ENCODE measurements at places on chromosomes 2 and 18. TPM values are rescaled to one million over a fixed set of nuclear protein-coding genes. Genes with fewer than 3 reads are reported as not detected.

- no peak for DNase-seq
Observed at GRCh38 chr2:203612246-203612645, 77.1 kb upstream of the RAPH1 start.

DNA sequence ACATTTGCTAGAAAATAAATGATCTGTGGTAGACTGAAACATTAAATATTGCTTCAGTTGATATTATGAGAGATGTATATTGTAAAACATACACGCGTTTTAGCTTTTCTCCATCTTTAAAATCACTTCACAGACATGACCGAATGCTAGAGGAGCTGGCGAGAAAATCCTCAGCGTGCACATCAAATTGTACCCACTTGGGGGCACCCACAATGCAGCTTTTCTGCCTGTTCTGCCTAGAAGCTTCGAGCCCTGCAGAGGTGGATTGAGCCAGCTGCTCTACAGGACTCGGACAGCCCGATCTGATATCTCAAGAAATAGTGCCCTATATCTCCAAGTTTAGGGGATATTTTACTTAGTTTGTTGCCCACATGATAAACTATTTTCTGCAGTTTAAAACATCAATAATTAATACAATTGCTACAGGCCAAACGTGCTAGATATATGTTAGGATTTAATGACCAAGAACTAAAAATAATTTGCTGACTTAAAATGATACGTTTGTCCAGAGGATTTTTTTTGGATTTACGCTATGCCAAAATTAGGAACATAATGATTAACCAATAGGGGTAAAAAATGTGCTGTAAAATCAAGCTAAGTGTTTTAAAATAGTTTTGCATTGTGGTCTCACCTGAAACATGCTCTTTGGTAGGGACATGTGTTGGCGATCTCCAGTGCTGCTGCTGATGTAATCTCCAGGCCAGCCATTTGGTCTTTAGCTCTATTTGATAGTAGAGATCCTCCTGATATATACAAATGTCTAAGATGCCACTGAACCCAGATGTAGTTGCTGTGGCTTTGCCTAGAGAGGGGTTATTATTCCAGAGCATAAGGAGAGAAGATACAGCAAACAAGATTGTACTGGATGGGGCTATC lies 22.3 kb upstream of the ATP5MC3 start:
- DNase-seq, result peak; percentile 47

MYOM1 gene
- total RNA-seq, result 3.5 TPM

DNA sequence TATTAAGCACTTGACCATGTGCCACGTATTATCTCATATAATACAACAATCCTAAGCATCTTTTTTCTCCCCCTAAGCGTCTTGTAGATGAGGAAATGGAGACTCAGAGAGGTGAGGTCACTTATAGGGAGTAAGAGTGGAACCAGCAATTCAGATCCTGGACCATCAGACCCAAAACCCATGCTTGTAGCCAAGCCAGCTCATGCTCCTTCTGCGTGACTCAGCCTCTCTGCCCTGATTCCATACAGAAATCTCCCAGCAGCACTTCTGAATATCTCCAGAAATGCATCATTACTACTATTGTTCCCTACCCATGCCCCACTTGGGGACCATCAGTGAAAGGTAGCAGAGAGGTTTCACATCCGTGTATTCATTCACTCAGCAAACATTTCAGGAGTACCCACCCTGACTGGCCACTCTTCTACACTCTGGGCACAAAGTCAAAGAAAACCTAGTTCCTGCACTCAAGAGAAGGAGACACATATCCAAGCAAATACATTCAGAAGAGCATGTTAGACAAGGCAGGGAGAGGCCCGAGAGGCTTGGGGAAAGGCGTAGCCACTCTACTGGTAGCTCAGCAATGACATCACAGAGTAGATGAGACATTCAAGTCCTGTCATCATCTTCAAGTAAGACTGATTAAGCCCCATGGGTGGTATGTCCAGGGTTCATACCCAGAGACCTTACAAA lies 141.9 kb downstream of the MTCL1 start:
- DNase-seq, result no peak

CRYGC gene
- total RNA-seq, result not detected

GRCh38 chr2:205586626-205587025 lies 95.7 kb upstream of the NRP2 start:
- no peak for DNase-seq

DNA sequence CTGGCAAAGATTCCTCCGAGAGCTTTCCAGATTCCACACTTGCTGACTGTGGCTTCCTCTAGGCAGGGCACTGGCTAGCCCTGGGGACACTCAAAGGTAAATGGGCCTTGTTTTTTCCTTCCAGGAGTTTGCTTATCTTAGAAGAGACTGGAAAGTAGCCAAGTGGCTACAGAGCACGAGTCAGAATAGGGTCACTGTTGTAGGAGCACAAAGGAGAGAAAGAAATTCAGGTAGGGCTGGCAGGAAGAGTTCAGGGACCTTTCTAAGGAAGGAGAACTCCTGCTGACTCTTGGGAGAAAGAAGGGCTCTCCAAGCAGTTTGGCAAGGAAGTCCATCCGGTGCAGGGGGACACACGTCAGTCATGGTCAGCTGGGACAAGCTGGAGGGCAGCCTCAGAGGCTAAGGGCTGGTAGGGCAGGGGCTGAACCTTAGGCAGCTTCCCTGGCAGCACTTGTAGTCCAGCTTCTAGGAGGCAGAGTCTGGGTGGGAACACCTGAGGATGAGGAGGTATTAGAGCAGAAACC lies 39.5 kb downstream of the NIFK start:
- no peak for DNase-seq

- peak; percentile 57 for DNase-seq
Observed at GRCh38 chr2:9137379-9138150, 69.0 kb upstream of the ASAP2 start.

TOGARAM2 gene
- total RNA-seq, result 0.17 TPM

CPLX4 gene
- total RNA-seq, result not detected

GPBAR1 gene
- 3.0 TPM for total RNA-seq

GRCh38 chr2:12498704-12499103 lies 218.0 kb upstream of the TRIB2 start:
- DNase-seq, result no peak

DNA sequence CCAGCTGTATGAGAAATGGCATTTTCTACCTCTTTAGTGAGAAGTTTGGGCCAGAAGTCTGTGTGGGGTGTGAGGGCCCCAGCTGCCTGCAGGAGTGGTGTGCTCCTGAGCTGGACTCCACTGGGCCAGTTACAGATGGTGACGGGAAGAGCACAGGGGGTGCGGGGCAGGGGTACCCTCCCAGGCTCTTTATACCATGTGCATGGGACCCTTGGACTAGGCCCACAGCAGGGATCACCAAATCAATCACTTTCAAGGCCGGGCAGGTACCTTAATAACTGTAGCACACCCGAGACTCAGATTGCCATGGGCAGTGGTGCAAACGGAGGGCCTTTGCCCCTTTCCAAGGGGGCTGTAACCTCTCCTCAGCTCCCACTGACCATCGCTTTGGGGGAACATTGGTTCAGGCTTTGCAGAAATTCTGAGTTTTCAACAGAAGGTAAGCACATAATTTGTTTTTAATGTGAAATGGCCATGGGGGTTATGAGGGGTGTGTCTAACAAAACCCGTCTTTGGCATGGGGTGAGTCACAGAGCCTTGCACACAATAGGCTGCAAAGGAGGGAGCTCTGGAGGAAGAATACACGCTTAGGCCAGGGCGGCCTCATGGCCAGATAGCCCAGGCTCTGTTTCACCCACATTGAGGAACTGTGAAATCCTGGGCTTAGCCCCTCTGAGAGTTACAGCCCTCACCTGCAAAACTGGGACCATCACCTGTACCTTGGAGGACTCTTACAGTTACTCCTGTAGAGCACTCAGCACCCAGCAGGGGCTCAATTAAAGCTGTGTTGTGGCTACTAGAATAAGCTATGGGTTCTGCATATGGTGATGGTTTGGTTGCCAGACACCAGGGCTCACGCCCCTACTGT lies 141.0 kb upstream of the BCL2L11 start:
- no peak for DNase-seq

GRCh38 chr2:215755641-215756345 lies 257.6 kb downstream of the MREG start:
- no peak for DNase-seq

- DNase-seq, result no peak
Observed at GRCh38 chr18:68439642-68440041, 275.3 kb downstream of the TMX3 start.

GRCh38 chr2:118856978-118857676 lies 9.7 kb upstream of the EN1 start:
- DNase-seq, result no peak

DNA sequence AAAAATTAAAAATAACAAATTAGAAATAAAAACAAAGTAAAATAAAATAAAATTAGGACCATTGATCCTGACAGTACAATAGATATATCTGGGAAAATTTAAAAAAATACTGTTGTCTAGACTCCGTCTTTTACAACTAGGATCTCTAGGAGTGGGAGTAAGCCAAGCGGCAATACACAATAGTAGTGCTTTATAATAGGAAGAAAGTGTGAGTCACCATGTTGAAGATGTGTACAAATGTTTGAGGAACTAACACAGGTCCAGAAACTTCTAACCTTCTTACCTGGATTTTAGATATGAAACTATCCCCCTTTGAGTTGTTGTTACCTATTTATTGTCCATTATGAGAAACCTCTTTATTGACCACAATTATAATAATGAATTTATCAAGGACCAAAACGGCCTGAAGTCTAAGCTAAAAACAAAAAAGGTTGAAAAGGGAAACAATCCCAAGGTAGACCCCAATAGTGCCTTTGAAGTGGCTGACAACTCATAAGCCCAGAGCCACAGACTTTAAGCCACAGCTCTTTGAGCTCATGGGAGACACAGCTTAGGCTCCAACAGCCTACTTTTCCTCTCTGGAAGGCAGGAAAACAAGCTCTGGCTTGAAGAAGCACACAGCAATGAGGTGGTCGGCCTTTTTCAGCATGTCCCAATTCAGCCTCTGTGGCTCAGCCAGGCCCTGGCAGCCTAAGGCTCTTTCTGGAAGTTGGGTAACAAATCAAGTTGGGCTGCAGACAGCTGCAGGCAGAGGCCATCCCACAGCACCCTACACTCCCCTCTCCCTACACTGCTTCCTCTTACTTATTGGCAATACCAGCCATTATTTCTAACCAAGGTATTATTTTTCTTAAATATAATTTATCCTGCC lies 62.9 kb downstream of the AQP4 start:
- no peak for DNase-seq

GRCh38 chr2:240328526-240328925 lies 106.9 kb upstream of the GPC1 start:
- no peak for DNase-seq

GNLY gene
- 1.4 TPM for total RNA-seq

CCNYL1 gene
- total RNA-seq, result 38.6 TPM

- no peak for DNase-seq
Observed at GRCh38 chr2:128577141-128577930, 258.7 kb upstream of the HS6ST1 start.

Measured in left colon (tissue), 2 donors.